ENCODE measurements at places on chromosomes 7 and 10.

DNA sequence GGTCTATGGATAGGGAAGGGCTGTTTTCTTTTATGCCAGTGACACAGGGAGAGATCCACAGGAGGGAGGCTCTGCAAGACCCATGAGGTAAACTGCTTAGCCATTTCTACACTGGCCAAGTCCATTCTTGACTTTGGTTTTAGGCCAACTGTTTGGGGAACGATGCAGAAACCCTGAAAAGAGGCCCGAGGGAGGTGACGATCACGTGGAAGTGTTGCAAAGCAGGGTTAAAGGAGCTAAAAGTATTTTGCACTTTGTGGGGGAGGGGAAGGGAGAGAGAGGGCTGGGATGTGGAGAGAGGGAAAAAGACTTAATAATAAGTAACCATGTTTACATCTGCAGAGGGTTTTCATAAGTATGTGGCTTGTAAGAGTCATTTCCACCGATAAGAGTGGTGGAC, 239.7 kb downstream of the EMX2 start:
- H3K4me1 ChIP-seq, result no peaks in the 10 kb centered on the region
- H3K4me3 ChIP-seq, result no peak overlapping the region
- no peaks in the 10 kb centered on the region for H3K27me3 ChIP-seq
- peak; percentile 22 for DNase-seq
- no peak overlapping the region for H3K27ac ChIP-seq

DNA sequence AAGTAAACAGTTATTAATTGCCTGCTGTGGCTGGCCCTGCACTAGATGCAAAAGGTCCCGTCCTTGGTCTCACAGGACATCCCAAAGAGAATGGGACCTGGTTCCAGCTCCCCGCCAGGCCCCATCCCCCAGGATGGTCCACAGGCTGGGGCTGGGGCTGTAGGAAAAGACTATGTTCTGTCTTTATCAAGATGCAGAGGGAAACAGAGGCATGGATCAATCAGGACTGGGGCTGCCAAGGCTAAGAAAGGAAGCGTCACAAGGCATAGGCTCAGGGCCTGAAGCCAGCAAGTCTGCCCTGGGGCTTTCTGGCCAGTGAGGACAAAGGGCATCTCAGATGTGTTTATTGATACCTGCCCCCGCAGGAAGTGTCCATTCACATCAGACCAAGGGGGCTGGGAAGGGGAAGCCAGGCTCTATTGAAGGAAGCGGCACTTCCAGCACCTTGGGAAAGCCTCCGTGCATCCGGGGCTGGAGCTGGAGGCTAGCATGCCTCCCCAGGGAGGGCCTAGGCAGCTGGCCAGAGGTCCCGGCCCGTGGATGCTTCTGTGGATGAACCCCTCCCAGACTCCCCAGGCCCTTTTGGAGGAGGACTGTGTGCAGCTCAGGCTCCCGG, 5.8 kb downstream of the VSIR start:
- H3K36me3 ChIP-seq, result peaks cover 2% of the 10 kb centered on the region
- H3K4me1 ChIP-seq, result peaks cover 75% of the 10 kb centered on the region
- H3K4me3 ChIP-seq, result no peak overlapping the region
- H3K27me3 ChIP-seq, result no peaks in the 10 kb centered on the region
- peak; percentile 70 for DNase-seq

DNA sequence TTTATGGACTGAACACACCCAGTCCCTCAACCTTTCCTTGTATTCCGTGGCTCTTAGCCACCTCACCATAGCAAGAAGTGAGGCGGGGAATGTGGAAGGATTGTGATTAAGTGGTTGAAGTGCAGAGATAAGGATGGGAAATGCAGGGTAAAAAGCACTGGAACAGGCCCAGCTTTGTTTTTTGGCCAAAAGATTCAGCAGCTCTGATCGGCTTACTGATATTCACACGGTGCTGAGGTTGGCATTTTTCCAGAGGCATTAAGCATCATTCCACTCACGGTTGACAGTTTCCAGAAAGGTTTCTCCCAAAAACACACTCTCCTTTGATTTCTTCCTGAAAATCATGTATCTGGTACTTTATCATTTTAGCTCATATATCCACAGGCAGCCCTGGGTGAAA, 544.2 kb downstream of the CNTNAP2 start:
- no peaks in the 10 kb centered on the region for H3K36me3 ChIP-seq
- H3K27me3 ChIP-seq, result no peaks in the 10 kb centered on the region
- no peaks in the 10 kb centered on the region for H3K4me1 ChIP-seq
- H3K4me3 ChIP-seq, result no peak overlapping the region

GRCh38 chr7:88075216-88075615, 141.2 kb downstream of the ADAM22 start:
- H3K4me3 ChIP-seq, result no peak overlapping the region
- peak; percentile 42 for DNase-seq
- no peak overlapping the region for H3K27ac ChIP-seq
- no peaks in the 10 kb centered on the region for H3K36me3 ChIP-seq
- no peaks in the 10 kb centered on the region for H3K27me3 ChIP-seq
- no peaks in the 10 kb centered on the region for H3K4me1 ChIP-seq
